Astrocyte (in vitro differentiated cells and primary cell): ENCODE measurements at places on chromosomes 4 and X.
A peak's percentile ranks its signal among the peaks of the same experiment; 100 is the strongest.

- DNase-seq: peak; percentile 13
These were observed 366.7 kb upstream of the FAT1 start for GRCh38 chr4:187090401-187090800.

DNA sequence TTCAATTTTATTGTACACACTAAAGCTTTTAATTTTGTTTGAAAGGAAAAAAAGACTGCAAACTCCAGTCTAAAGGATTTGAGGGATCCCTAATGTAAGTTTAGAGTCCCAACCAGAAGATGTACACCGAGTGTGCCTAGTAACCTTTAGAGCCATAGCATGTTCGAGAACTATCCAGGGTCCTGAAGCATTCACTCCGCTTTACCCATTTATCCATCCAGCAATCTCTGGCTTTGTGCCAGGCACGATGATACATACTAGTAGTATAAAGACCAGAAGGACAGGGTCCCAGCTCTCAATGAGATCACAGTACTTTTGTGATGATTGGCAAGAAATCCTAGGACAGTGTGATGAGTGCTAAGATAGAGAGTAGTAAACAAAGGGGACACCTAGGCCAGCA, 168.7 kb downstream of the STK32B start:
- peak; percentile 6 for DNase-seq

GRCh38 chr4:155789391-155789790, 30.6 kb downstream of the GUCY1B1 start:
- no peak for DNase-seq

DNA sequence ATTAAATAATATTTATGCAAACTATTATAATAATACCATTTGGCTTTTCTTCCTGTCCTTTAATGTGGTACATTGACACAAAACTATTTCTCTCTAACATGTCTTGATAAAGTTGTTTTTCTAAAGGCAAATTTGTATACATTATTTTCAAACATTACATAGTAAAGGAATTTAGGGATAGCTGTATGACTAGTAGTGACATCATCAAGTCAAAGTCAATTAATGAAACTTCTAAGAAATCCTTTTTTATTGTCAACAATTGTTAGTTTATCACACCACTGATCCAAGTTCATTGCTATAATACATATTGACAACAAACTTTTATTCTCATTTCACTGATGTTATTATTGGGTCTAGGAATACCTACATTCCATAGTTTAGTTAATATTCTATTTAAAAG, 68.4 kb downstream of the TBCK start:
- DNase-seq: no peak

DNA sequence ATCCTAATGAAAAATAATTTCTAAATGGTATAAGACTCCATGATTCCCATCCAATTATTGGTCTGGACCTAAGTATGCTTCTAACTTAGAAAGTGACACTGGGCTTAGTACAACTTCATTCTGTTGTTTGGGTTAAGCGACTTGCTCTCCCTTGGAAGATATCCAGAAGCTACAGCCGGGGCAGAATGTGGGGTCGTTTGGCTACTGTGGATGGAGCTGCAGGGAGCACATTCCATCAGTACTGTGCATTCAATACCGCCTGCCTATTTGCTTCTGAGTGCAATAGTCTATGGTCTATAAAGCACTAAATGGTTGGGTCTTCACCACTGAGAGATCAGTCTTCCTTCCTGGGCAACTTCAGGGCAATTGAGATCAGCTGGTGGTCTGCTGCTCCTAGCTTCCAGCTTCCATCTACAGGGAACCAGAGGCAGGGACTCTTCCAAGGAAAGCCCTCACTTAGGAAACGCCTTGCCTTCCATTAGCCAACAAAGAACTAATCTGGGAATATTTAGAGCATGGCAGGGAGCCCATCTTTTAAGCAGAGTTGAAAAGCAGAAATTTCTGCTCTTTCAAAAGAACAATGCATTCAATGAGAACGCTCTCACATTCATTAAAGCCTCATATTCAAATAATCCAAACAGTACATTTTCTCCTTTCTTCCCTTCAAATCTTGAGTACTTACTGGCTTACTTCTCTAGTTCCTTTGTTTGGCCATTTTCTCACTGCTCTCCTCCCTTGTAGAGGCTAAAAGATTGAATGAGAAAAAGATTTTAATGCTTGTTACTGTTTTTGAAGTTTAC, 1049.9 kb upstream of the TENM3 start:
- DNase-seq: no peak

- no peak for DNase-seq
These were observed 18.2 kb downstream of the ACOX3 start for GRCh38 chr4:8422327-8422726.

DNA sequence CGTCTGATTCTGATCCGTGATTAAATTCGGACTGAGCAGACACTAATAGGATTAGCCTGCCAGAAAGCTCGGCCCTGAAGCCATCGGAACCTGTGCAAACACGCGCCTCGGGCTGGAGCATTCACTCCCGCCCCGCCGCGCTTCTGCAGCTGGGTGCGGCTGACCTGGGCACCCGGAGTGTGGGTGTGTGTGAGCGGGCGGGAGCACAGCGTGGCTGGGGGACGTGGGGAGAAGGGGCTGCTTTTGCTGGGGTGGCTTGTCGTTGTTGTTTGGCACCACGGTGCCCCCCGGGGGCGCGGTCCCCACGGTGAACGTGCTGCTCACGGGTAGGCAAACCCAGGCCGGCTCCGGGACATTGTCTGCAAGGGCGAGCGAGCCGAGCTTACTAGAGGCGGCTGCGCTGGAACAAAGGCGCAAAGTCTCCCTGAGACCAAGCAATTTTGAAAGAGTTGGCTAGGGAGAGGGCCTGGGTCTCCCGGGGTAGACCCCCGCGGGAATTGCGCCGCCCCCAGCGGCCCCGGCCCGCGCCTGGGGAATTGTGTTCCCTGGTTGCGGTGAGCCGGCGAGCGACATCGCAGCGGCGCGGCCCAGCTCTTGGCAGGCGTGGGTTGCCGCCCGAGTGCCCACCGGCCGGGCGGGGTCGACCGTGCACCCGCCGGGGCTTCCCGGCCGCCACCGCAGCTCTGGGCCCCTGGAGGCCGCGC, 1.4 kb downstream of the MAMLD1 start:
- DNase-seq: no peak

DNA sequence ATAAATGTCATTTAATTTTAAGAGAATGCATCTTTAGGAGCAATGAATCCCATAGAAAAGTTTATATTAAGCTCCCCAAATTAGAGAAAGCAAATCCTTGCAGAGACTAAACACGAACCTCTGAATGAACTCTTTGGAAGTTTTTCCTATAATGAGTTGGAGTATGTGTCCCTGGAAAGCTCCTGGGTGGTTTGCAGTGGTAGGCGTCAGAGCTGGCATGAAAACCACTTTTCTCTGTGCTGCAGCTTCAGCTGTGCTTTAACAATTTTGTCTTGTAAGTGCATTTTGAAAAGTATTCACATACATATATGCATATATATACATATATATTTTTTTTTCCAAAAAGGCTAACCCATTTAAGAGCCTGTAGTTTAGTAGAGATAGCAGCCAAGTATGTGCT, 148.7 kb upstream of the TBC1D9 start:
- no peak for DNase-seq
